ENCODE measurements at places on chromosomes 1 and 21.

DNA sequence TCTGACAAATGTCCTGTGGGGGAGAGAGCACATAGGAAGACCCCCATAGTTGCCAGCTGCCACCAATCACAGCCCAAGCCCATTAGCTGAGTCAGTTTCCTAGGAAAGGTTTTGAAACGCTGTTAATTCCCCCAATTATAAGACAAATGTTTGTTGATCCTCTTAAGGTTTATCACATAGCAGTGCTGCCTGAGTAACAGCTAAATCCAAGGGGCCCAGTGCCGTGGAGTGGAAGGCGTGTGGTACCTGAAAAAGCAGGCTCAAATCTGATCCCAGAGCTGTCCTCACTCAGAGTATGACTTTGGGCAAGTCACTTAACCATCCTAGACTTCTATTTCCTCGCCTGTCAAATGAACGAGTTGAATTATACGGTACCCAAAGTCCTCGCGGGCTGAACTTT is 69.5 kb downstream of the GRIK3 start:
- no peak for DNase-seq

DNA sequence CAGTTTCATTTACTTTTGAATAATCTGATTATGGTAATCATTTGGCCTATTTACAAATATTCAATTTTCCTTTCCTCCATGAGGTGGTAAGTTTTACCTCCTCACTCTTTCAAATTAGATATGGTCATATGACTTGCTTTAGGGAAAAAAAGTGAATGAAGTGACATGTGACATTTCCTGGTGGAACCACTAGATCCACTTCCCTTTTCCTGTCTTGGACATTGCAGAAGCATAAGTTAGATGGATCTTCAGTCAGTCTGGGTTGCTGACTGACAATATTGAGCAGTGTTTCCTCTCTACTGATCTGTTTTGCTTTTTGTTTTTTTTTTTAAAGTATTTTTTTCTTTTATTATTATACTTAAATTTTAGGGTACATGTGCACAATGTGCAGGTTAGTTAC is 481.1 kb upstream of the PTBP2 start:
- DNase-seq = no peak

DNA sequence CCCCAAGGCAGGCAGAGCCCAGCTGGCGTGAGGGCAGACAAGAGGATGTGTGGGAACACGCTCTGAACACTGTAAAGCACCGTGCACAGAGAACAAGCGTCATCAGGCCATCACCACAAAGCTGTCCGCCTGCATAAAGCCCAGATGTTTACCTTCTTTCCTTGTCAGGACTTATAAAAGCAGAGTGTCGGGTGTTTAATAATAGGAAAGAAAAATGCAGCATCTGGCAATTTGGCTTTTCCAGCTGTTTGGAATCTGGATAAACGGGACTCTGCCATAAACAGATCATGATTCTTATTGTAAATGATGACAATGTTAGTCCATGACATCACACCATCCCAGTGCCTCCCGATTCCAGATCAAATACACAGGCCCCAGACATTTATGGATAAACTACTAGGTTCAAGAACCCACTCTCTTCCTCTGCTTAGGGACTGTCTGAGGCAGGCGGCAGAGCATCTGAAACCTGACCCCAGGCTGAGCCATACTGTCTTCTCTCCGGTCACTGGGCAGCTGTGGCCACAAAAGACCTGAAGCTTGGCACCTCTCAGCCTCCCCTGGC is 4.2 kb downstream of the GLIS1 start:
- DNase-seq = peak; percentile 25

DNA sequence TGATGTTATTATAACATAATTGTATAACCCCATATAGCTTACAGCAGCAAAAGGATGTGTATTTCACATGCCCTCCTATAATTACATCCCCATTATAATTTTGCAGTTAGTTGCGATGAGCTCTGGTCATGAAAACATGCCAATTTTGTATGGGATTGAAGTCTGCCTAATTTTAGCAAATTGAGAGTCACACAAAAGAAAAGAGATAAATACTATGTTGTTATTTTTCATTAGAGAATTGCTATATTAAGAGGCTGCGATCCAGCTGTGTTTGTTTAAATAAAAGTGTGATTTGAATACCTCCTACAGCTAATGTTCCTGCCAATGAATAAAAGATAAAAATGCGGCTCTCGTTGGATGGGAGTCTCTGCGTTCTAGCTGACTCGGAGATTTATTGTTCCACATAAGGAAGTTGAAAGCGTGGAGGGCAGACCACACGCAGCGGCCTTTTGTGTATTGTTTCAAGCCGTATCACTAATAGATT is 461.0 kb upstream of the NFIA start:
- DNase-seq = peak; percentile 76

- DNase-seq = no peak
Observed at GRCh38 chr1:184647471-184647870, 107.2 kb downstream of the EDEM3 start.

DNA sequence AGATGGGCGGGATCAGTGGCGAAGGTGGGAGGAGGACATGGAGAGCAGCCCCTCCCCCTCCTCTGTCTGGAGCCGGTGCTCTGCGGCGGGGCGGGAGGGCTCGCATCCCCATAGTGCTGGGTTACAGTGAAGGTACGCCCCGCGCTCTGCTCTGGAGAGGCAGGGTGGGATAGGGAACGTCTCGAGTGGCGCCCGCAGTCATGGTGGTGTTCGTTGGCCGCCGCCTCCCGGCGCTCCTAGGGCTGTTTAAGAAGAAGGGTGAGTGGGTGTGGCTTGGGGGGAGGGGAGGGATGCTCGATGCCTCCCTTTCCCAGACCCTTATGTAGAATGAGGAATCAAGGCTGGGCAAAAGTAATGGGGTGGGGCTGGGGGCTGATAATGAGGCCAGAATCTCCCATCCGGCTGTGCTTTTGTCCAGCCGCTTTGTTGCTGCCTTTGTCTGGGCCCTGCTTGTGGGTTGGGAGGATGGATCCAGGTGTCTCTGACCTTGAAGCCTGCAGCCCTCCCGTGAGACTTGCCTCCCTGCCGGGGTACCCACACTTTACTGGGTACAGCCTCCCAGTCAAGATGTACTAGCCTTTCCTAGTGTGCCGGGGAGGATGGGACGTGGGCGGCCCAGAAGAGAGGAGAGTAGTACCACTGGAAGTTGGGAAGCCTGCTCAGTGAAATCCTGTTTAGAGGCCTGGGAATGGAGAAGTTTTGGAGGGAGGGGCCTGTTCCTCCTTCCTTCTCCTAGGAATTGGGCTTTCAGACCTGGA is 51.4 kb downstream of the YARS1 start:
- DNase-seq = peak; percentile 67

DNA sequence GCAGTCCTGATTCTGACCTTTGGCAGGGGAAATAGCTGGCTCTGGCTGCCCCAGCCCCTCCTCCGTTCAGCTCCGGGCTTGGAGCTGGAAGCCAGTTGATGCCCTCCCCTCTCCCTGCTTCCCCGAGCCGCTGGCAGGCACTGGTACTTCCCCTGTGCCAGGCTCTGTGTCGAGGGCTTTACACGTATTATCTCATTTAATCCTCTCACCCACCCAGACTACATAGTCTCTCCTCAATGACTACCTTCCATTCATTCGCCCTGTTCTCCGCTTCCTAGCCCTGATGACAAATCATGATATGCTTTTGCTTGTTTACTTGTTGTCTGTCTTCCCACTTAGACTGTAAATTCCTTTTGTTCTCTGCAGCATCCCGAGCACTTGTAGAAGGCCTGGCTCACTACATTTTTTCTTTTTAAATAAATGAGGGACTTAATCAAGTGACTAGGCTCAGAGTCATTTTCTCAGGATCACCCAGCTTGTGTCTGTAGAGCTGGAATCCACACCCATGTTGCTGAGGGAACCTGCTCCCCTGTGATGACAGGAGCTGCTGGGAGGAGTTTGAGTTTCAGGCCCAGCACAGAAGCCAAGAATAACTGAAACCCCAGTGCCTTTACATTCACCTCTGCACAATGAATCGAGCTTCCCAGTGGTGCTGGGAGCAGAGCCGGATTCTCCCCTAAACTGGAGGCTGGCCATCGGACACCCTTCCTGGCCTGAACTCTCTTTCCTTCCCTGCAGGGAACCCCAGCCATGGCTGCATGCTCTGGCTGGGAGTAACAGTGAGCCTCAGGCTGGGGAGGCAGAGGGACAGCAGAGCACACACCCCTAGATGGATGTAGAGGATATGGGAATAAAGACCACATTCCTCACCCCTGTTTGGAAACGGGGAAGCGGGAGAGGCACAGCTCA is 58.3 kb downstream of the UBIAD1 start:
- no peak for DNase-seq

DNA sequence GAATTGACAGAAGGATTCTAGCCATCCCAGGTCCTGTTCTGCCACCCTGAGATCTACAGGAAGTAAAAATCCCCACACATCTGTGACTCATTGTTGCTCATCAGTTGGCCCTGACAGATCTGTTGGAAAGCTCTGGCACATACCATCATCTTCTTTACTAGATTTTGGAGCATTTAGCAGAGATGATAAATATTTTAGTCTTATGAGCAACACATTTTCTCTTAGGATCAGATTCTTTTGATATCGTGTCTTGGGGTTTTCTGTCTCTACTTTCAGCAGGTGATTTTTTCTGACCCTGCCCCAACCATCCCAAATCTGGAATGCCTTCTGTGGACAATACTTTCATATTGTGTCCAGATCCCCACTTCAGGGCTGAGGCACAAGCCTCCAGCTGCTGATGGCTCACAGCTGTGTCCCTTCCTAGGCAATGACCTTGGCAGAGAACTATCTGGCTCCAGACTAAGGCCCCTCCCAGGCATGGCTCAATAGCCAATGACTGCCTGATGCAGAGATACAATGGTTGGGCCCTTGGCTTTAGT is 102.8 kb downstream of the GDAP2 start:
- DNase-seq = no peak

- DNase-seq = no peak
Observed at GRCh38 chr1:66758241-66758755, 6.0 kb downstream of the DYNLT5 start.

DNA sequence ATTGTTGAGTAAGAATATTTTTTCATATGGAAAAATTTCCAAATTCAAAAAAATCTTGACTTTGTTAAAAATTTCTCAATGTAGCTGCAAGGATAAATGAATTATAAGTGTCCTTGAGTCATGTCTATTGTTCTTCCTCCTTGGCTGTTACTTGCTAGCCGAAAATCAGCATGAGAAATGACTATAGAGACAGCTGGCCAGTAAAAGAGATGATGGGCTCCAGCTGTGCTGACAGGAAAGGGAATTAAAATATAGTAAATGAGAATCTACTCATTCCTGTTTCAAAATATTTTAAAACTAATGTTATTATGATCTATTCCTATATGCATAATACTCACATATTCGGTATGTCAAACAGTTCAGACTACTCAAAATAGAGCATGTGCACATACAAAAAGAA is 1292.6 kb downstream of the BRINP3 start:
- peak; percentile 6 for DNase-seq

DNA sequence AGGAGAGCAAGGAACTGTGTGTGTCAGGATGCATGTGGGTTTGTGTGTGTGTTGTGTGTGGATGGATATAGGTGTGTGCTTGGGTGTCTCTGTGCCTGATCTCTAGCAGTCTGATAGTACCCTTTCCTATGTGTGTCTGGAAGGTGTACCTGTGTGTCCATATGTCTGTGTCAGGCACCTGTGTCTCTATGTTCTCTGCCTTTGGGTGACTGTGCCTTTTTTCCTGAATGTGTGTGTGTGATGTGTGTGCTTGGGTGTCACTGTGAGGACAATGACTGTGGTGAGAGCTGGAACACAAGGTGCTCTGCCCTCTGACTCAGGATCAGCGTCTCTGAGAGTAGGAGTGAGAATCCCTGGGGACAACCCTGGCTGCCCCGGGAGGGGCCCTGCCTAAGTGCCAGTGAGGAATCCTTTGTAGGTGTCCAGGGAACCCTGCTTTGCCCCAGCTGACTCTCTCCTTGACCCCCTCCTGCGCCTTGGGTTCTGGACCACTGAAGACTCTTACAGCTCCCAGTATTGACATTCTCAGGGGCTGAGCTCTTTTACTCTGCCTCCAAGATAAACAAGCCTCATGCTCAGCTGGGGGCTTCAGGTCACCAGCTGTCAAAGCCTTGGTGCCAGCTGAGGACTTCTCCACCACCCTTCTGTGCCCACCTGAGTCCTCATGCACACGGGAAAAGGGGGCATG is 735 bp upstream of the EFNA3 start:
- DNase-seq = peak; percentile 28

DNA sequence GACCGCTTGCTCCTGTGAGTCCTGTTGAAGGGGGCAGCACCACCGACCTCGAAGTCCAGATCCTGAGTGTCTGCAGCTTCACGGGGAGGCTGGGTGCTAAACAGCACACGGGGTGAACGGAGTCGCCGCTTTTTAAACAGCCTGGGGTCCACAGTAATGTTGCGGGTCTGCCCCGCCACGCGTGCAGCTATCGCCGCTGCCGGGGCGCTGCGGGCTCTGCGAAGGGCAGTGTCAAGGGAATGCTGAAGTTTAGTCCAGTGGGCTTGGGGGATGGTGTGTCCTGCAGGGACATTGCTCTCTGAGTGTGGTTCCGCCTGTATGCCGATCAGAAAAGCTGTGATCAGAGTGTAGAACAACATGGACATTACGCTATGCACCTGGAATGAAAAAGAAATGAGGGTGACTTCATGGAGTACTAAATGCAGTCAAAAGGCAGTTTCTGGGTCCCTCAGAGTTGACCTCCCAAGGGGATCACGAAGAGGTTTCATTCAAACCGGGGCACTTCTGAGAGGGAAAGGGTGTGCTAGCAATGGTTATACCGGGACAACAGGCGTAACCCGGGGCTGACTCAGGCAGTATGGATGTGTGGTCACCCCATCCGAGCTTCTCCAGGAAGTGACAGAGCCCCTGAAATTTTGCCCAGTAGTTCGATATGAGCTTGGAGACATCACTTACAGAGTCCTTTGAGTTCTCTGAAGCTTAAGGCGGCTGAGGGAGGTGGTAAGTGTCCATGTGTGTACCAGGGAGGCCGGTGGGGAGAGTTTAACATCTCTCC is 51.4 kb downstream of the NGF start:
- no peak for DNase-seq

GRCh38 chr1:157597959-157598667 is at the start of gene FCRL4:
TSS of gene FCRL4 (minus strand) at chr1:157598085. CDS start at chr1:157597944, 141 bp downstream.
- DNase-seq = no peak

- no peak for DNase-seq
Observed at GRCh38 chr1:216691710-216692109, 31.5 kb downstream of the ESRRG start.

GRCh38 chr1:25572708-25573590 is 29.5 kb downstream of the LDLRAP1 start:
- peak; percentile 77 for DNase-seq

DNA sequence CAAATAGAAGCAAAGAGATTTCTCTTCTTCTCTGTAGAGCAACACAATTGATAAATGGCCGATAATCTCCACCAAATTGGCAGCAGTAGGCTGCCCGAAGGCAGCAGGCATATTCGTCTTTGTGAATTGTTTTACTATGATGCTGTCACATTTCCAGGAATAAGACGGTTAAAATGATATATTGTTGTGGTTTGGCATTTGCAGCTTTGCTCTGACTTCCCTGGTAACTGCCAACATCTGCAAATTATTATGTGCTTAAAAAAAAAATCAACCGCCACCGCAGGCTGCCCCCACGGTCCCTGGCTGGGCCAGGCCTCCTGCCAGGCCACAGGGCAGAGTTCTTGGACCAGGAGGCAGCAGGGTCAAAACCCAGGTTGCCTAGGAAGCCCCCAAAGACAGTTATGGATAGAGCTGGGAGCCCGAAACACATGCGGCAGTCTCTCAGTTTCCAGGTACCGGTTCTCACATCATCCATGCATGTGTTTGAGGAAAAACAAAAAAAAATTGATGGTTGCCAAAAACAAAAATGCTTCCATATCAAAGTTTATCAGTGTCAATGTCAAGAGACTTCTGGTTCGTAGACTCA is 179.3 kb downstream of the ETS2 start:
- peak; percentile 66 for DNase-seq

Data from eye (tissue), 1 donor.